Activated CD4-positive, alpha-beta T cell treated with anti-CD3 and anti-CD28 coated beads, Interleukin-2, amount 10 ng/mL, durations not matched to agents 7 days and 5 days (primary cell): ENCODE measurements at places on chromosomes 16 and 17. TPM values are rescaled to one million over a fixed set of nuclear protein-coding genes. Genes with fewer than 3 reads are reported as not detected.

HOXB8 gene
- not detected for total RNA-seq

KRTAP4-1 gene
- total RNA-seq, result not detected

CTRB1 gene
- not detected for total RNA-seq

ALOXE3 gene
- not detected for total RNA-seq

CDH13 gene
- total RNA-seq, result not detected

MOSMO gene
- 10.7 TPM for total RNA-seq

PPL gene
- total RNA-seq, result not detected

OR1F1 gene
- total RNA-seq, result not detected

HS3ST3A1 gene
- 1.0 TPM for total RNA-seq

- no peak for DNase-seq
Observed at GRCh38 chr16:22375117-22375962, 921 bp upstream of the CDR2 start.

DNA sequence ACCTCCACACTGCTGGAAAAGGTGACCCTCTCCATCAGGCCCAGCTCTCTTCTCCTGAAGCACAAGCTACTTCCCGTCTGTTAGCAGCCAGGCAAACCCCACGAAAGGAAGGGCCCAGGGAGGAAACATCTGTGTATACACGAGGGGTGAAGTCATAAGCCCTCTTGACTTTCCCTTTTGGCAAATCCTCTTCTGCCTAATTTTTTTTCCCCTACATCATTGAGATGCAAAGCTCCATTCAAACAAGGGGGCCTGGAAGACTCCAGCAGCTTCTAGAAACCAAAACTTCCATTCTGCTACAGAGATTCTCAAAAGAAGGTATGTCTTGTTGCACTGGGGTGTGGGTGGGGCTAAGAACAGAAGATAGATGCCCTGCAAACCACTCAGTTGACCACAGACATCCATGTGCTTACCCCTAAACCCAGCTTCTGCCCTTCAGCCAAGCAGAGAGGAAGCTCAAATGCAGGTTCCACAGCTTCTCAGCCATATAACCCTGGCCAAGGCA lies 145.6 kb upstream of the RCVRN start:
- DNase-seq, result no peak

GRCh38 chr17:77790143-77790829 lies 168.2 kb upstream of the TNRC6C start:
- no peak for DNase-seq

DNA sequence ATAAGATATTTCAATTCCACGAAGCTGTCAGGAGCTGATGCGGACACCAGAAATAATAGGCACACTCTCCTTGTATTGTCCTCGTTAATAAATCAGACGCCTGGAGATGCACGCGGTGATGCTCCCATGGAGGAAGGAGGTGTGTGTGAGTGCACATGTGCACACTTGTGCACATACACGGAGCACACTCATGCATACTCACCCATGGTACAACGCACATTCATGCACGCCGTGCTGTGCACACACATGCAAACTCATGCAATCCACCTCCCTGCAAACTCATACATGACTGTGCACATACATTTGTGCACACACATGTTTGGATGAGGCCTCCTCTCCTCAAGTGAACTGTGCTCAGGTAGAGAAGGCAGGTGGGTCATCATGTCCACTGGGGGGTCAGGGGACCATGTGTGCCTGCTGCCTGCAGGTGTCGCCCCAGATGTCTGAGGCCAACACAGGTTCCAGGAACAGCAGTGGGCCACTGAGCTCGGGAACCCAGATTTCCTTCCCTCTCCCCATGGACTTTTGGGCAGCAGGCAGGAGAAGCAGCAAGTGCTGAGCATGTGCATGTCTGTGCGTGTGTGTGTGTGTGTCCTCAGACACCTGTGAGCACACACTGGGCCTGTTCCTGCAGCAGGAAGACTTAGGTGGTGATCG lies 165.3 kb downstream of the SDK2 start:
- no peak for DNase-seq

DNA sequence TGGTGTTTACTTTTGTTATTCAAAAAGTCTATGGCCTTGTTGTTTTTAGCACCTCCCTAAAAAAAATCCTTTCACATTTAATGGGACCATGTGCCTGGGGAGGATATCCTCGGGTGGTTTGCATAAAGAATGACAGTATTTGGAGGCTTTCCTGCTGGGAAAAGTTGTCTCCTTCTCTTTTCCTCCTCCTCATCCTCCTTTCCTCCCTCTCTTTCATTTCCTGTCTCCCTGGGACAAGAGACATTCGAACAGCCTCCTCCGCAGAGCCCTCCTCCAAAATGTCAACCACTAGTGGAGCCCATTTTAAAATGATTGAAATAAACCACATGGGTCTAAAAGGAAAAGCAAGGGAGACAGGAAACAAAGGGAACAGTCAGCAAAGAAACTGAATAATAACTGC lies 67.4 kb downstream of the MYH13 start:
- no peak for DNase-seq

- no peak for DNase-seq
Observed at GRCh38 chr16:77450790-77451487, 16.1 kb upstream of the ADAMTS18 start.

GRCh38 chr17:60472449-60472848 lies 50.2 kb downstream of the CHCT1 start:
- DNase-seq, result no peak
